Putamen (tissue), 1 donor: ENCODE measurements at places on chromosomes 16 and 17.

- DNase-seq: no peak
Observed at GRCh38 chr17:50267074-50267841, 7.0 kb upstream of the TMEM92 start.

DNA sequence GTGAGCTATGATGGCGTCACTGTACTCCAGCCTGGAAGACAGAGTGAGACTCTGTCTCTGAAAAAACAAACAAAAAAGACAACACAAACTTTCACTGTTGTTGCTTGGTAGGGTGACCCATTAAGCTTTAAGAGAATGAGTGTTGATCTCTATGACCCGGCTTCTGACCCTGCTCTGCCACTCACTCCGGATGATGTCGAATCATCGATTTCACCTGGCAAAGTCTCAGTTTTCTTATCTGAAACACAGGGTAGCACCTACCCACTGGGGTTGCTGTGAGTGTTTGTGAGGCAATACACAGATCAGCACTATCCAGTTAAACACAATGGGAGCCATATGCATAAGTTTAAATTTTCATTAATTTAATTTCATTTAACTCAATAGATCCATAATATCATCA, 20.6 kb upstream of the IRF8 start:
- no peak for DNase-seq

- peak; percentile 59 for DNase-seq
Observed at GRCh38 chr17:1999557-2000251, 25.4 kb downstream of the RTN4RL1 start.

- DNase-seq: no peak
Observed at GRCh38 chr17:29240477-29240876, 6.2 kb upstream of the CRYBA1 start.

DNA sequence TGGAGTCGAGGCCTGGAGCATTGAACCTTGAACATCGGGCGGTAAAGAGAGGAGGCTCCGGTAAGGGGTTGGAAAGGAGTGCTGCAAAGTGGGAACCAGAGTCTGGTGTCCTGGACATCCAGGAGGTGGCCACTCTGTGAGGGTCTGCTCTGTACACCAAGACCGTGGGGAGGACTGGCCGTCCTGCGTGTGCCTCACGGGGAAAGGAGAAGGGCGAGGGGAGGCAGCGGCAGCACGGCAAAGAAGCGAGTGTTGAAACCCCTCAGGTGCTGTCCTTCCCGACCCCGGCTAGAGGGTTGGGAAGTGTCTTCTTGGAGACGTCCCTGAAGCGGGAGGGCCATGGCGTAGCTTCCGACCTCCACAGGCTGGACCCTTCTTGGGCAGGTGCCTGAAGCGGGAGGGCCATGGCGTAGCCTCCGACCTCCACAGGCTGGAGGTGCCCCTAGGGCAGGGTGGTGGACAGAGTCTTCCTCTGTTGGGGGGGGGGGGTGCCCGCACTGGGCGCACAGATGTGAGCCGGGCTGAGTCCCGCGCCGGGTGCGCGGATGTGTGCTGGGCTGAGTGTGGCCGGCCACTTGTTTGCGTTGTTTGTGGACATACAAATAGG, 42.0 kb downstream of the FOXK2 start:
- no peak for DNase-seq

GRCh38 chr17:31525801-31526549, 134.5 kb downstream of the RAB11FIP4 start:
- DNase-seq: no peak

- no peak for DNase-seq
Observed at GRCh38 chr16:10987361-10988163, 43.2 kb downstream of the CLEC16A start.

DNA sequence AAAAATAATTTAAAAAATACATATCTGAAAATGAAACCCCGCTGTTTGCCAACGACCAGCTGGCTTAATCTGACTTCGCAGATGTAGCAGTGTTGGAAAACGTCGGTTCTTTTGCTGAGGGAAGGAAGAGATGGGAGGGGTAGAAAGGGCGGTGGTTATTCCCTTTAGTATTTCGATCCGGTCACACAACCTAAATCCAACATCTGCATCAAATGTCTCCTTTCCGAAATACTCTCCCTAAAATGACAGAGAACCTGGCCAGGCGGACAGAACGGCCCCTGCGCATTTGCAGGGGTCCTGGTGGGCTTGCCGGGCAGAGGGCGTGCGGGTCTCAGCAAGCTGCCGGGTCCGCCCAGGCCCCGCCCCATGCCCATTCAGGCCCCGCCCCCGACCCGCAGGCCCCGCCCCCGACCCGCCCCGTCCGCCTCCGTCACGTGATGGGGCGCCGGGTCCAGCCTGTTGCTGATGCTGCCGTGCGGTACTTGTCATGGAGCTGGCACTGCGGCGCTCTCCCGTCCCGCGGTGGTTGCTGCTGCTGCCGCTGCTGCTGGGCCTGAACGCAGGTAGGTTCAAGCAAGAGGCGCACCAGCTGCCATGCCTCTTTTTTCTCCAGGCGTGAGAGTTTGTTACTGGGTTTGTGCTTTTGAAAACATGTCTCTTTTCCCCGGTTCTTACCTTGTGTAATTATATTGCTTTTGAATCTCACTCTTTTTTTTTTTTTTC, at the start of gene SCPEP1:
Gene SCPEP1, plus strand, starts transcription at position 459 of the 723 bp plus-strand sequence. Its CDS starts 29 bp downstream, at position 488.
- peak; percentile 82 for DNase-seq
